Vagina (tissue), 2 donors: ENCODE measurements at places on chromosomes 1 and 21.
A peak's percentile ranks its signal among the peaks of the same experiment; 100 is the strongest.

DNA sequence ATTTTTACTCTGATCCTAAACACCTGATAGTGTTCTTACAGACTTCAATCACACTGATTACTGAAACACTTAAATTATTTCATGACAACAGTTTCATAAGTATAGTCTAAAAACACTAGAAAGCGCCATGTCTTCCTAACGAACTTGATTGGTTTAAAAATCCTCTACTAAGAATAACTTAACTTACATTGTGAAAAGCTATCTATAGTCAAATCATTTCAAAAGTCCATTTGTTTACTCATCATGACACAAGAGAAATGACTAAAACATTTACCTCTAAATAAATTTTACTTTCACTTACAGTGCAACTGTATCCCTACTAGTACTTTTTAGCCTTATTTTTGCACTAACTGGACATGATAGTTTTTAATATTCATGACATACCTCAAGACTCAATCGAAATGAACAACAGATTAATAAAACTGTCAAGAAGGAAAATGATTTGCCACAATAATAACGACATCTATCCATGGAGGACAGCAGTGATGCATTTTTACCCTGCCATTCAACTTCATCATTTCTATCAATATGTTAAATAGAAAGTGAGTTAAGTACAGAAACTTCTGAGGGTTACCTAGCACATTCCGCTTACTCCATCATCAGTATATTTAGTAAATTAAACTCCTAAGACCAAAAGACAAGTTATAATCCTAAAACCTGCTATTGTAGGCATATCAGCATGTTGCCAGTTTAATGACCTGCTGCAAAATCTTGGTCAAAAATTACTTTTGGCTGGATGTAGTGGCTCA is 38.4 kb downstream of the AHCTF1 start:
- no peak for DNase-seq

GRCh38 chr1:197467881-197468280 is 199.8 kb downstream of the CRB1 start:
- DNase-seq: no peak

GRCh38 chr1:154955039-154955717 is 721 bp downstream of the PBXIP1 start:
- DNase-seq: no peak

- DNase-seq: peak; percentile 37
These were observed 18.0 kb downstream of the CD244 start for GRCh38 chr1:160844447-160845232.

DNA sequence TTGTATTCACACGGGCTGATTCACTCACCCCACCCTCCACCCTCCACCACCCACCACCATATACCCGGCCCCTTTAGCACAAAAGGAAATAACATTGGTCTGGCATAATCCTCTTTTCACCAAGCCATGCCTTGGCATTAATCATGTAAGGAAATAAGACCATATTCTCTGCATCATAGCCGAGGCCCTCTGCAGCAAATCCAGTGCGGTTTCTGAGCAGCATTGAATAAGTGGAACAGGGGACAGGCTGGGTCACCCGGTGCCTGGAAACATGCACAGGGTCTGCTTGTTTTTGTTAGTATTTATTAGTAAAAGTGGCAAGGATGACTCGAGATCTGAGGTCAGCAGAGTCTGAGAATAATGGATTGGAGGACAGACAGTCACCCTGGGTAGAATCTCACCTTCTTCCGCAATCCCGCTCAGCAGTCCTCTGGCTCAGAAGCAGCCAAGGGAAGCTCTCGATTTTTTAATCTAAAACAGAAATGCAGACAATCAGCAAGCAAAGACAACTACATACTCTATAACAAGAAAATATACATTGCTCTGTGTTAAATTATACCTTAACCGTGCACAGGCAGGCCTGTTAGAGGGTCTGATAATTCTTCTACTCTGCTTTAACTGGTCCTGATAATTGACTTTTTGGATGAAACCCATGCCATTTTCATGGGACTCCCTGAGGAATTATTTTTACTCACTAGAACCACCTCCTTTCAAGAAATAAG is 52.4 kb upstream of the CDC42BPA start:
- no peak for DNase-seq

DNA sequence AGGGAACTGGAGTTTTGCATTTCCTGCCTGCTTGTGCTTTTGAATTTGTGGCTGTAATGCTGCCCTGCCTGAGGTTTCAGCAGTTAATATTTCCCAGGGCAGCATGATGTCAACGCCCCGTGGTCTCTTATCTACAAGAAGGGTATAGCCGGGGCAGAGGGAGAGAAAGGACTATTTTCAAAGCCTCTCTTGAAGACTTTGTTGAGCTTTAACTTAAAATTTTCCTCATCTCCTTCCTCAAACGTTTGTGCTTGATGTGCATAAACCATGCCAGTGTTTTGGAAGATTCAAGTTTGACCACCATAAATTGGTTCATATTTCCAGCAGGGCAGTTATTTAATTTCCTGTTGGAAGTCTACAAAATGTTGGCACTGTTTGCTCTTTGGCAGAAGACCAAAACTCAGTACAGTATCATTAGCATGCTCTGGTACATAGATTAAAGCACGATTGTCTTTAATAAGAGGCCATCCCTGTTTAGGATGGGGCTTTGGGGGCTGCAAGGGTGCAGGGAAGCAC is 43.4 kb downstream of the ROR1 start:
- DNase-seq: no peak

DNA sequence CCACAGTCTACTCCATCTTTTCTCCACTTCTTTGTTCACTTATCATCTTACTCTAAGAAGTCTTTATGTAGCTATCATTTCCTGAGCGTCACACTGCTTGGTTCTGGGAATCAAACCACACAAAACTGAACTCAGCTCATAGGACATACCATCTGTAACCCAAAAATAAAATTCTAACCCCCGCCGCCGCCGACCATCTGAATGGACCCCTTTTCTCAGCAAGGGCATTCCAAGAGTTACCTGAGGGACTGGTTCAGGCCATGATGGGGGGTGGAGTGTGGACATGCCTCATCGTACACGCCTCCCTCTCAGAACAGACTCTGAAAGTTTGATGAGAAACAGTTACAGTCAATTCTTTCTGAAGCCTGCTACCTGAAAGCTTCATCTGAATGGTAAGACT is 12.6 kb upstream of the CHI3L2 start:
- no peak for DNase-seq

GRCh38 chr1:147516157-147516917 is 25.0 kb upstream of the BCL9 start:
- no peak for DNase-seq

GRCh38 chr1:59137968-59138367 is 158.9 kb upstream of the FGGY start:
- DNase-seq: no peak

- DNase-seq: no peak
These were observed 202.0 kb downstream of the PBX1 start for GRCh38 chr1:164761009-164761408.

DNA sequence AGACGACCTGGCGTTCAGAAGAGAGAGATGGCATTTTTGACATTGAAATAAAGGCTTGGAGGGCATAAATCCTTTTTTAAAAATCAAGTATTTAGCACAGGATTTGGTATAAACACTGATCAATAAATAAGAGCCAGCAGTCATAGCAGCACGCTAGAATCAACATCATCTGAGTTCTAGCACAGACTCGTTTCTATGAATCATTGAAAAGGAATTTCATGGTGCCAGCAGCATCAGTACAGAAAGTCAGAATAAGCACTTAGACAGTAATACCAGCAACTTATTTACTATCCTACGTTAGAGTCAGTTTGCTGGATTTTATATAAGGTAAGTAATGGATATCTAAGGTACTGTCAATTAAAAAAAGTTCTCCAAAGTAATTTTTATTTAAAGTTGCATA is 119.3 kb downstream of the HLCS start:
- DNase-seq: no peak

GRCh38 chr1:226733304-226733703 is 5.8 kb downstream of the ITPKB start:
- DNase-seq: no peak

GRCh38 chr1:23804183-23804835 is 3.8 kb upstream of the GALE start:
- no peak for DNase-seq

DNA sequence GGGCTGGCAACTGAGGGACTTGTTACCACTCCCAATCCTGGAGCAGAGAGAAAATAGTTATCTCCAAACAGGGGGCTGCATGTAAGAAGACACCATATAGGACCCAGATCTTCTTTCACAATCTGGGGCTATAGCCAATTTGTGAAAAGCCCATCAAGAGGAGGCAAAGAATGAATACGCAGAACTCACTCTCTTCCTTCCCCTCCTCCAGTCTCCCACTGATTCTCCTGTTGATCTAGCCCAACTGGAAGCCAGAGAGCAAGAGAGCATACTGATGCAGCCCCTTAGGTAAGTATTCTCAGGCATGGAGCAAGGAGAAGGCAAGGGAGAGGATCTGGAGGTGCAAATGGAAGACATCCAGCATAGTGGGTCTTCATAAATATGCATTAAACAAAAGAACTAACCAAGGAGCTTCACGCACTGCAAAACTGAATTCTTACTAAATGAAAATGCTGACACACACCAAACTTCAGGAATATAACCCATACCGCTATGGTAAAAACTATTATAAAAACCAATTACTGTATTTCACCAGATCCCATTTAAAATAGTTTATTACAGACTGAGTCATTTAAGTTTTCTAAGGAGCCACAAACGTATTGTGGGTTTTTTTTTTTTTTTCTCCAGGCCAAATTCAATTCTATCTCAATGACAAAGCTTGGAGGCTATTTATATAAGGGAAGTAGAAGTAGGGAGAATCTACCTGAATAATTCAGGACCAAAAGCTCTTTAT is 15.5 kb upstream of the HMGB4 start:
- no peak for DNase-seq

- peak; percentile 70 for DNase-seq
These were observed 16.8 kb downstream of the SH3BP5L start for GRCh38 chr1:248808876-248809275.

- no peak for DNase-seq
These were observed 7.6 kb downstream of the GNB1 start for GRCh38 chr1:1883092-1883873.

DNA sequence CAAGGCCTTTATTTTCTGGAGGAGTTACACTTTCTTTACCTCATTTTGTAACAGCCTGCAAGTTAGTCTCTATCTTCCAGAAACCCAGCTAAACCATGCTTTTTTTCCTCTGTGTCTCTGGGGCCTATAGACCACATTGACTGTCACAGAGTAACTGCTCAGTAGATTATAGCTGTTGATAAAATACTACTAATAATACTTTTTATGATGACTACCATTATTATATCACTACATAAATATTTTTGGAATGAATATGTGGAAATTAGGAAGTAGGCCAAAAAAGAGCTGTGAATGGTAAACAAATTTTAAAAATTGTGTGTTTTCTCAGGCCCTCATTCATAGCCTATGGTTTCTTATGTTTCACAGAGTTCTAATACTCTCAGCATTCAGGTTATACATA is 233.1 kb upstream of the USP24 start:
- DNase-seq: no peak

DNA sequence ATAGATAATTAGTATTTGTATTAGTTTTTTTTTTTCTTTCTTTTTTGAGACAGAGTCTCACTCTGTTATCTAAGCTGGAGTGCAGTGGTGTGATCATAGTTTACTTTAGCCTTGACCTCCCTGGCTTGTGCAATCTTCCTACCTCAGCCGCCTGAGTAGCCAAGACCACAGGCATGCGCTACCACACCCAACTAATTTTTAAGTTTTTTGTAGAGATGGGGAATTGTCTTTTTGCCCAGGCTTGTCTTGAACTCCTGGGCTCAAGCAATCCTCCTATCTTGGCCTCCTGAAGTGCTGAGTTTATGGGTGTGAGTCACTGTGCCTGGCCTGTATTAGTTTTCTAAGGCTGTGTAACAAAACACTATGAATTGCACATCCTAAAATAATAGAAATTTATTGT is 58.3 kb downstream of the MSH4 start:
- DNase-seq: no peak

GRCh38 chr1:182189535-182190066 is 128.1 kb upstream of the ZNF648 start:
- DNase-seq: no peak

GRCh38 chr1:21937372-21938121 is 437 bp upstream of the HSPG2 start:
- DNase-seq: no peak

GRCh38 chr1:167675440-167675839 is 45.4 kb downstream of the RCSD1 start:
- DNase-seq: no peak

DNA sequence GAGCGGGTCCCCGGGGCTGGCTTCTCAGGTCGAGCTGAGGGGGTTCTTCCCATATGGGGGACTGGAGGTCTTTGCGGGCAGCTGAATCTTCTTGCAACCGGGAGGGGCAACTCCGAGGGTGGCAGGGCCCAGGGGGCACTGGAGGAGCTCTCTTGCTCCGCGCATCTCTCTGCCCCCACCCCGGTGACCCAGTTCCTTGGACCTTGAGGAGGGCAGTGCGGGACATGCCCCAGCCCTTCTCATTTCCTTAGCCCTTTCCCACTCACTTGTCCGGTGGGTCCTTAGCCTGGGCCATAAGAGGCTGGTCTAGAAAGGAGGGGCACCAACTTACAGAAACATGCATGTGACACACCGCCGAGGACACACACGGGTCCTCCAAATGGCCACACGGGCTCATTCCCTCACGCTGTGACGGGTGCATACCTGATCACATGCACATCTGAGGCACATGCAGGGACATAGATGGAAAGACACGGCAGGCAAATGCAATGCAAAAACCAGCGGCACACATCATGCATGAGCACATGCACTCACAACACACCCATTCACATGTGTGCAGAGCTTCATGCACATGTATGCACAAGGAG is 630 bp downstream of the HPCA start:
- DNase-seq: no peak

GRCh38 chr1:203101813-203102634 is 16.2 kb upstream of the MYOG start:
- DNase-seq: peak; percentile 31

DNA sequence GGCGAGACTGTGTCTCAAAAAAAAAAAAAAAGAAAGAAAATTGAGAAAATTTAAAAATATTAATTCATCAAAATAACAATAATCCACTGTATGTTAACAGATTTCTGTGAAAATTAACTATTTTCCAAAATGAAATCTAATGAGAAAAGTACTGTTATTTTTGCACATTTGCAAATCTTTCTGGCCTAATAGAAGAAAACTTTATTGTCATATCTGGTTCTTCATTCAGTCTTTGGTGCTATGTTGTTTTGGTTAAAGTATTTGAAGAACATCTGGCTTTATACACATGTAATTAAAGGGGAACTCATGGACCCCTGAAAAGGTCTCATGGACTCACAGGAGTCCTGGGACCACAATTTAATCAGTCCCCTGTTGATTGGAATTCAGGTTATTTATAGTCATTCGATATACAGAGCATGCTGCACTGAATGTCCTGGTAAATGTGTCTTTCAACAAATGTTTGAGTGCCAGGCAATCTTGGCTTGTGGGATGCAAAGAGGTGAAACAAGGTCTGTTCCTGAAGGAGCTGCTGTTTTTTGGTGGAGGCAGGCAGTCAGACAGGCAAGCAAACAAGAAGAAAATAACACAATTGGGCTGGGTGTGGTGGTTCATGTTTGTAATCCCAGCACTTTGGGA is 9.0 kb downstream of the AK4 start:
- no peak for DNase-seq

GRCh38 chr1:115647507-115647906 is 5.7 kb downstream of the VANGL1 start:
- no peak for DNase-seq
